CD4-positive, CD25-positive, alpha-beta regulatory T cell (primary cell): ENCODE measurements at places on chromosomes 1 and 21. TPM values are rescaled to one million over a fixed set of nuclear protein-coding genes. Genes with fewer than 3 reads are reported as not detected.

Gene FDPS
- total RNA-seq = 67.9 TPM

Gene RNU1-4
- total RNA-seq = 3,278 TPM

Gene CAPN8
- total RNA-seq = 1.1 TPM

Gene MYOM3
- total RNA-seq = not detected

Gene SMPDL3B
- total RNA-seq = 0.32 TPM

Gene SPRR3
- not detected for total RNA-seq

Gene NPL
- 4.8 TPM for total RNA-seq

Gene CBR3
- 1.8 TPM for total RNA-seq

Gene NCF2
- 9.3 TPM for total RNA-seq

Gene KRTAP11-1
- total RNA-seq = not detected

Gene S1PR1
- 191 TPM for total RNA-seq

Gene FCRL3
- total RNA-seq = 24.8 TPM

Gene LEMD1
- total RNA-seq = not detected

Gene PRMT6
- total RNA-seq = 7.8 TPM

Gene ZNF697
- total RNA-seq = not detected

Gene ACTL8
- total RNA-seq = not detected

Gene C1orf185
- not detected for total RNA-seq

Gene RRP15
- total RNA-seq = 13.1 TPM

Gene RABGAP1L
- total RNA-seq = 118 TPM

Gene VSIG8
- not detected for total RNA-seq

Gene LCE3D
- not detected for total RNA-seq

Gene CSTB
- 24.5 TPM for total RNA-seq
